ENCODE measurements at places on chromosomes 6 and 20.

DNA sequence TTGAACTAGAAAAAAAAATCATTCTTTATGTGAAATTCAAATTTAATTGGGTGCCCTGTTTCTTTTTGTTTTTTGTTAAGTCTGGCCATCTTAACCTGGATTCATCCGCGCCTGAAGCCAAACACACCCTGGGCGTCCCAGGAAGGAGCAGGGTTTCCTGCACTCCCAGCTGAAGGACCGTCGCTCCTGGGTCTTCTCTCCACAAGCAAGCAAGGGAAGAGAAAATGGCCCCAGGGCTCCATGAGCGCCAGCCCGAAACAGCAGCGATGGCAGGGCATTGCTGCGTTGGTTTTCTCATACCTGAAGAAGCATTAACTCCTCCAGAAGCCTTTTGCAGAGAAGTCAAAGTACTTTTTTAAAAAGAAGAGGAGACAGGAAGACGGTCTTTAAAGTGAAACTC lies 105.4 kb upstream of the AFDN start:
- no peaks in the 10 kb centered on the region for H3K27me3 ChIP-seq
- DNase-seq: no peak
- no peaks in the 10 kb centered on the region for H3K4me1 ChIP-seq
- no peak overlapping the region for H3K4me3 ChIP-seq
- no peaks in the 10 kb centered on the region for H3K36me3 ChIP-seq
- H3K27ac ChIP-seq: no peak overlapping the region

- H3K27me3 ChIP-seq: no peaks in the 10 kb centered on the region
- no peak overlapping the region for H3K4me3 ChIP-seq
- no peak for DNase-seq
- H3K36me3 ChIP-seq: no peaks in the 10 kb centered on the region
- peak overlapping the region; percentile 61 for H3K27ac ChIP-seq
Measured at GRCh38 chr20:41005361-41005729, 23.3 kb upstream of the TOP1 start.

- H3K36me3 ChIP-seq: no peaks in the 10 kb centered on the region
- H3K27ac ChIP-seq: peak overlapping the region; percentile 19
- no peaks in the 10 kb centered on the region for H3K27me3 ChIP-seq
- no peak for DNase-seq
- no peak overlapping the region for H3K4me3 ChIP-seq
Measured at GRCh38 chr6:75291331-75291730, 6.7 kb upstream of the TMEM30A start.

GRCh38 chr20:43570496-43570895 lies 11.7 kb downstream of the SGK2 start:
- H3K36me3 ChIP-seq: peaks cover 8% of the 10 kb centered on the region
- no peak for DNase-seq
- H3K4me3 ChIP-seq: no peak overlapping the region
- no peak overlapping the region for H3K27ac ChIP-seq
- no peaks in the 10 kb centered on the region for H3K27me3 ChIP-seq
- peaks cover 3% of the 10 kb centered on the region for H3K4me1 ChIP-seq

Data from spinal cord (tissue), 10 donors.